ENCODE measurements at places on chromosomes 4 and X.

GRCh38 chr4:150609131-150609530 is 27.2 kb downstream of the MAB21L2 start:
- no peak for DNase-seq

DNA sequence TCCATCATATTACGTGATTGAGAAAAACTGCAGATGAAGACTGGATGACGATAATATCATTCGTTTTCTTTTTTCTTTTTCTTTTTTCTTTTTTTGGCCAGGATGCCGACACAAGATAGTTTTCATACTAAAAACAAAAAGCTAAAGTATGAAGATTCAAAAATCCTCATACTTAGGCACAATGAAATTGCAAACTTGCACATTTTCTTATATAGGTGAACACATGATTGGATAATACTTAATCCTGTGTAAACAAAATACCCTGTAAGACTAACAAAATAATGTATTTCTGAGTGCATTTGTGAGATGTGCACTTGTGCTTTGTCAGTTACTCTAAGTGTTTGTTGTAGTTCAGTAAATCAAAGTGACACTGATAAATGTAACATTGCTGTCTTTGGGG is 568.9 kb downstream of the ANKRD50 start:
- no peak for DNase-seq

- no peak for DNase-seq
Observed at GRCh38 chrX:110327336-110327735, 9.5 kb upstream of the AMMECR1 start.

DNA sequence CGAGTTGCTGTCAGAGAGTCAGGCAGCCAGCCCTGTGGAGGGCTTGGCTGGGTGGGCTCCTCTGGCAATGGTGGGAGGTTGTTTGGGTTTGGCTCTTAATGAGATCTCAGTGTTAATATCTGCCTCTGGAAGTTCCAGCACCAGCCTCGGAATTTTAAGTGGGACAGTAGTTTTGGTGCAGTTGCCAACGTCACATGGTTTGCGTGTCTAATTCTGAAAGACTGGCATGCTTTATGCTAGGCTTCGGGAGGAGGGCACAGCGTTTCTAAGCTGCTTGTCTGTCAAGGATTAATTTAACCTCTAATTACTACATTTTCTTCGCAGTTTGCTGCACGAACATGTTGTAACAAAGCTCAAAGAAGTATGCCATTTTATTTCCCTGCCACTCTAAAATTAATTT is 9.2 kb downstream of the MAMLD1 start:
- no peak for DNase-seq

DNA sequence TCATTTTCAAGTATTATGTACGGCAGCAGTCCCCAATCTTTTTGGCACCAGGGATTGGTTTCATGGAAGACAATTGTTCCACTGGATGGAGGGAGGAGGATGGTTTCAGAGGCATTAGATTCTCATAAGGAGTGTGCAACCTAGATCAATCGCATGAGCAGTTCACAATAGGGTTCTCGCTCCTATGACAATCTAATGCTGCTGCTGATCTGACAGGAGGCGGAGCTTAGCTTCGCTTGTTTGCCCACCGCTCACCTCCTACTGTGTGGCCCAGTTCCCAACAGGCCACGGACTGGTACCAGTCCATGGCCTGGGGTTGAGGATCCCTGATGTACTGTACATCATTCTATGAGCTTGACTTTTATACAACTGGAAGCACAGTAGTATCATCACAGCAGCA is 48.4 kb downstream of the SMIM20 start:
- DNase-seq, result no peak

- DNase-seq, result no peak
Observed at GRCh38 chr4:138573246-138573645, 331.1 kb upstream of the SLC7A11 start.

GRCh38 chr4:47829438-47829837 is 8.4 kb downstream of the CORIN start:
- DNase-seq, result no peak

GRCh38 chr4:115234405-115235093 is 121.1 kb upstream of the NDST4 start:
- DNase-seq, result no peak

DNA sequence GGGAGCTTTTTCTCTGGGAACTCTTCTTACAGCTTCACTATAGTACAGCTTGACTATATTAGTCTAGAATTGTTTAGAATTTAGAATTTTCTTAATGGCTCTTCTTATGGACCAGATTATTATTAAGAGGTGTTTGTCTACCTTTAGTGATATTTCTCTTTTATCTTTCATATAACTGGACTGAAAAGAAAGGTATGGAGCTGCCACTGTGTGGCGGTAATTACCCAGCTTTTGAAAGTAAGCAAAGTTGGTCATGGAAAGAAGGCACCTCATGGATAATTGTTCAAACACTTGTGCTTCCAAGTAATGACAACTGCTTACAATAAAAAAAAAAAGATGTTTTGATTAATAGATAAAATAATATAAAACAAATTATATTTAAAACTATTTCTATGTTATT is 1112.5 kb downstream of the TECRL start:
- no peak for DNase-seq

GRCh38 chr4:68348577-68348976 is 1.3 kb downstream of the YTHDC1 start:
- DNase-seq, result no peak

DNA sequence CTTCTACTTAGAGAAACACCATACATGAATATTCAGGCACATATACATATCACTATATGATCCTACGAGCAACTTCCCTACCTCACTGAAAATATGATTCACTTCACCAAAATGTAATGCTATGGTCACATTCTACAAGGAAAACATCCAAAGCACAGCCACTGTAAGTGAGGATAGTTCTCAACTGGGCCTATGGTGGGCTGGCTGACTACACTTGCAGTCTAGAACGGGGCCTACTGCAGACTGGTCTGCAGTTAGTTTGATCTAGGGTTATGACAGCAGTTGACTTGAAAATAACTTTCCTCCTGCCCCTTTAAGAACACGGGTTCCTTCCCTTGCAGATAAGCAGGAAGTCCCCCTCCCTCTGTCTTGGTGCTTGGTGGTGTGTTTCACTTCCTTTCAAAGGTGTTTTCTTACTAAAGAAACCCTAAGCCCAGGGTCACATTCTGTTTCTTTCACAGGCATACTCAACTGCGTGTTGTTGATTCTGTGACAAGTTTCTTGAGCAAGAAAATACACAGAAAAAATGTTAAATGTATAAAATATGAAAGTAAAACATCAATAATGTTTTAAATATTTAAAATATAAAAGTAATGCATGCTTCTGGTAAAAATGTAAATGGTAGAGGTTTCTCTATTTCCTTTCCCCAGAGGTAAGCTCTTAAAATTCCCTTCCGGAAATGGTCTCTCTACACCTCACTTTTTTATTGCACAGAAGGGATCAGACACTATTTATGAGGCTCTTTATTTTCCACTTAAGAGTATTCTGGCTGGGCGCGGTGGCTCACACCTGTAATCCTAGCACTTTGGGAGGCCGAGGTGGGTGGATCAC is 18.0 kb upstream of the TMSB4X start:
- no peak for DNase-seq

DNA sequence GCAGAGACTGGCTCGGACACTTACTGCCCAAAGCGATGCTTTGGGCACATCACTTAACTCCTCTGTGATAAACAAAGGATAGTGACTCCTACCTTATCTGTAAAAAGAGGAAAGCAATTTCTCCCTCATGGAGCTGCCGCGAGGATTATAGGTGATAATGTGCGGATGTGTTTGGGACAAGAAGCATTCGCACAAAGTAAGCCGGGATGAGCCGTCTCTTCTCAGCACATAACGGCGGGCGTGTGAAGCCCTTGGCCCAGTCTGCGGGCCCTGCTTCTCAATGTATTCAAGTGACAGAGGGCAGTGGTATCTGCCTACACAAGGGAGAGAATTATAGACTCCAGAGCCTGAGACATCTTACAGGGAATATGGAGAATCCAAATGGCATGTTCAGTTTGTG is 550.3 kb upstream of the CPEB2 start:
- no peak for DNase-seq

GRCh38 chr4:7845493-7846128 is 94.0 kb downstream of the AFAP1 start:
- DNase-seq, result no peak

DNA sequence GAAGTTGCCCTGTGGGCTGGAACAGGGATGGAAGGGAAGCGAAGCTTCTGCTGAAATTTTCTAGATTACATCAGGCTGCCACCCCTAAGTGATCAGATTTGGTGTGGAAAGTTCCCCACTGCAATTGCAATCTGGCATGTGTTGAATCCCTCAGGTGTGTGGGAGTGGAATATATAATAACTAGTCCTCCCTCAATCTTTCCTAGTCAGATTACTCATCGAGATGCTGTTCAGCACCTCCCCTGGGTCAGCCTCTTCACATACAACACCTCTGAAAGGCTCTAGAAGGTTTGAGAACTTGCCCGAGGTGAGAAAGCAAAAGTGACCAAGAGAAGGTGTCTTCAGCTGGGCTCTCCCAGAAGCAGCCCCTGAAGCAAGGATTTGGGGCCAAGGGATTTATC is 336.8 kb downstream of the BCOR start:
- no peak for DNase-seq

GRCh38 chr4:772776-773175 is 53.2 kb downstream of the CPLX1 start:
- DNase-seq, result no peak

DNA sequence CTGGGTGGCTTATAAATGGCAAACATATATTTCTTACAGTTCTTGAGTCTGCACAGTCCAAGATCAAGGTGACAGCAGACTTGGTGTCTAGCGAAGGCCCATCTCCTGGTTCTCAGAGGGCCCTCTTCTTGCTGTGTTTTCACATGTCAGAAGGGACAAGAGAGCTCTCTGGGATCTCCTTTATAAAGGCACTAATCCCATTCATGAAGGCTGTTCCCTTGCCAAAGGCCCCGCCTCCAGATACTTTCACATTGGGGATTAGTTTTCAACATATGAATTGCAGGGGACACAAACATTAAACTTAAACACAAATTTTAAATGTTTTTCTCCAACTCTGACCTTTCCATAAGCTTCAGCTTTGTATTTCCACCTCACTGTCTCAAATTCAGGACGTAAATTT is 1135.0 kb upstream of the TENM3 start:
- DNase-seq, result no peak

- peak; percentile 78 for DNase-seq
Observed at GRCh38 chr4:41418444-41418843, 119.5 kb upstream of the LIMCH1 start.

- DNase-seq, result no peak
Observed at GRCh38 chr4:185332575-185333464, 62.9 kb downstream of the LRP2BP start.

GRCh38 chr4:139300431-139301112 is 733 bp upstream of the NAA15 start:
- DNase-seq, result peak; percentile 10

GRCh38 chr4:167722487-167722808 is 369.9 kb upstream of the ANXA10 start:
- DNase-seq, result no peak

GRCh38 chrX:10926891-10927290 is 184.2 kb upstream of the HCCS start:
- DNase-seq, result no peak

GRCh38 chr4:168832763-168833575 is 177.1 kb downstream of the CBR4 start:
- DNase-seq, result no peak

DNA sequence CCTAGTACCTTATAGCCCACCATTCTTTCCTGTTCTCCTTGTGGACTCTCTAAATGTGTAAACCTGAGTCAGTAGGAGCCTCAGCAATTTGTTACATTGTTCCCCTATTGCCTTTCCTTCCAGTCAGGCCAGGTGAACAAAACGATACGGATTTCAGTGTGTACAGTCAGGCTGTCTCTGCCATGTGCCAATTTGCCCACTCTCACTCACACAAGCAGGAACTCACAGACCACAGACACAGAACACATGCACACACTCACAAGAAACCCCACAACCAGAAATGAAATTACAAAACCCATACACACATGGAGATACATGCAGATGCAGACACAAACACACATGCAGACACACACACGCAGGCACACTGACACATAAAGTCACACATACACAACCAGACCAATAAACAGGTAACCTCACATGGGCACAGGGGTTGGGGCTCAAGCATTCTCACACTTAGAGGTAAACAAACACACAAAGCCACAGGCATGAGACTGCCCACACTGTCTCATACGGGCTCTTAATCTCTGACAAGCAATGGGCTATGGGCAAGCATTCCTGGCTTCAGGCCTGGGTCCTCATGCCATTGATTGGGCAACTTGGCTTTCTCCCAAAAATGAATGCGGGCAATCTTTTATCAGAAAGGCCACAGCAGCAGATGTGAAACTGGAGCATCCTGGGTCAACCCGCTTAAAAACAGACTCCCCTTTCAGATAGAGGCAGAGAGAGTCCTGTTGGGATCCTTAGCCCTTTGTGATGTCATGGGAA is 68.7 kb downstream of the NBDY start:
- no peak for DNase-seq

GRCh38 chr4:29588617-29589016 is 1131.6 kb upstream of the PCDH7 start:
- no peak for DNase-seq

GRCh38 chrX:13009273-13009672 is 34.4 kb downstream of the TMSB4X start:
- DNase-seq, result no peak

- no peak for DNase-seq
Observed at GRCh38 chrX:47366041-47366722, 4.2 kb upstream of the ZNF157 start.

GRCh38 chr4:5716391-5716790 is 5.4 kb downstream of the EVC start:
- DNase-seq, result no peak

DNA sequence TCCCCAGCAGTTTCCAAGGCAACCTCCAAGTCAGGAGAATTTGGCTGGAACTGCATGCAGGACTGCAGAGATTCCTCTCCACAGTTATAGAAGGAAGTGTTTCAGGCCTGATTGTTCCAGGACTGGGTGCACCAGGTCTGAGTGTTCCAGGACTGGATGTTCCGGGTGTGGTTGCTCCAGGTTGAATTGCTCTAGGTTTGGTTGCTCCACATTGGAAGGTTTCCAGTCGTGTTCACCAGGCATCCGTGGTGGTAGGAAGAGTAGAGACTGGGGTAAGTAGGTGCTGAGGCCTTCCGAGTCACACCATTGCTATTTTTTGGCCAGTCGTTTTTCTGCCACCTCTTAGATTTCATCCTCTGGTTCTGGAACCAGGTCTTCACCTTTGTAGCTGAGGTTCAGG is 105.4 kb downstream of the MSN start:
- no peak for DNase-seq

DNA sequence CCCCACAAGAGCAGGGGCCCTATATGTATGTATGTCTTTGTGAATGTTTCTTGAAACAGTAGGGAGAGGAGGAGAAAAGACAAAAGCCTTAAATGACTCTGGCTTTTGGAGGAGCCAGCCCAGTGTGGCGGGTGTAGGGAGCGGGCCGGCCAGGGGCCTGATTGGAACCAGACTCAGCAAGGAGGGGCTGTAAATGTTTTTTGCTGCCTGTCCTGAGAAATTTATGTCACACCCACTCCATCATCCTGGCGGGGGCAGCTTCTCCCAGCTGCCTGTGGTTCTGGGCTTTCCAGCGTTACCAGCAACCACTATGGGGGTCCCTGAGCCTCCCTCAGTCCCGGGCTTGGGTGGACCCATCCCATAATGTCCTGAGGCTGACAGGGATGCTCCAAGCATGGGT is 130.8 kb downstream of the PJA1 start:
- DNase-seq, result no peak

GRCh38 chr4:85149676-85150075 is 183.2 kb upstream of the WDFY3 start:
- DNase-seq, result no peak
